ENCODE measurements at places on chromosomes 3 and 15.

GRCh38 chr3:127780536-127781400 lies 41.5 kb downstream of the MGLL start:
- no peak for DNase-seq

GRCh38 chr15:60128000-60128376 lies 123.9 kb downstream of the FOXB1 start:
- no peak for DNase-seq

DNA sequence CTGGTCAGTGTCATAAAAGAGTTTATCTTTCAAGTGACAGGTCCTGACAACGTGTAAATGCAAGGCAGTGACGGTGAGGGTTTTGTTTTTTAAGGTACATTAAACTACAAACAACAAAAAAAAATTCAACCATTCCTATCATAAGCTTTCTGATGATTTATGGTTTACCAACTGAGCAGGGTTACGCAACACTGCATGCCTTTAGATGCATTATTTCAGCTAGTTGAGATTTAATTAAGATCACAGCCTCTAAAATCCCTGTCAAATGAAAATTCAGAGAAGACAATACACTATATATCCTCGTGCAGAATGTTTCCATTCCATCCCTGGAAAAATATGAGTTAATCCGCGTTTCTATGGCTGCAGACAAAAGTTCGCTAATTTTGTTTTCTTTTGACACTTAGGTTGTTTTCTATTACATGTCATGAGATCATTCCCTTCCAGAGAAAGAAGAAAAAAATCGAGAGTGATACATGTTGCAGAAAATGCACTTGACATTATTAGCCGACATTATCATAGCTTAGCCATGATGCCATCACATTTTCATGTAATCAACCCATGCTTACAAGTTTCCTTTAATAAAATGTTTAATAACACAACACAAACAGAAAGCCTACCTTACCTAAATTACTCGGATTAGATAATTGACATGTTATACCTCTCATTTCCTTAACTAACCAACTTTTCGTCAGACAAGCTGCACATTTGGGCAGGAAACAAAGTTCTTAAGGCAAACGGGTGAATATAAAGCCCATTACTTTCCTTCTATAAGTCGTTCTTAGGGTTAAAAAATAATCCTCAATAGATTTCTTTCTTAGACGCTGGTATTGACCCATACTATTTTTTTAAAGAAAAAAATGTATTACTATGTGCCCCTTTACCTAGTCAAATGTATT lies 521.2 kb downstream of the FOXP1 start:
- no peak for DNase-seq

- DNase-seq = no peak
Measured at GRCh38 chr15:72163719-72164118, 33.9 kb downstream of the GRAMD2A start.

DNA sequence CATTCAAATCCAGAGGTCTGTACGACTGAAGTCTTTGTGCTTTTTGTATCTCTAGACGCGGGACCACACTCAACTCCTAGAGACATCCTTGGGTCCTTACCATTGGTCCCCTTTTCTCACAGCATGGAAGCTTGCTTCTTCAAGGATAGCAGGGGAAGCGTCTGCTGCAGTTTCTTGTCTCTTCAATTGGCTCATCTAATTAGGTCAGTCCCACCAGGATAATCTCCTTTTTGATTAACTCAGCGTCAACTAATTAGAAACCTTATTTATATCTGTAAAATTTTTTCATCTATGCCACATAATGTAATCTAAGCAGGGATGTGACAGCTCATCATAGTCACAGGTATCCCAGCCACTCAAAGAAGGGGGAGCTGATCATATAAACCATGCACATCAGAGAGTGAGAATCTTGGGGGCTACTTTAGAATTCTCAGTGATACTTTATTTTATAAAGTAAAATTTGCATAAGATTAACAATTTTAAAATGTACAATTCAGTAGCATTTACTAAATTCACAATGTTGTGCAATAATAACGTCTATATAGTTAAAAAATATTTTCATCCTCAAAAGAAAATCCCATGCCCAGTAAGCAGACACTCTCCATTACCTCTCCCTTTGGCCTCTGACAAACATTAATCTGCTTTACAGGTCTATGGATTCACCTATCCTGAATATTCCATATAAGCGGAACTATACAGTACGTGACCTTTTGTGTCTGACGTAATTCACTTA lies 47.5 kb upstream of the ZNF385D start:
- DNase-seq = no peak

- DNase-seq = no peak
Measured at GRCh38 chr15:66569461-66570137, 3.8 kb upstream of the LCTL start.

- no peak for DNase-seq
Measured at GRCh38 chr3:152213203-152213602, 55.5 kb upstream of the MBNL1 start.

DNA sequence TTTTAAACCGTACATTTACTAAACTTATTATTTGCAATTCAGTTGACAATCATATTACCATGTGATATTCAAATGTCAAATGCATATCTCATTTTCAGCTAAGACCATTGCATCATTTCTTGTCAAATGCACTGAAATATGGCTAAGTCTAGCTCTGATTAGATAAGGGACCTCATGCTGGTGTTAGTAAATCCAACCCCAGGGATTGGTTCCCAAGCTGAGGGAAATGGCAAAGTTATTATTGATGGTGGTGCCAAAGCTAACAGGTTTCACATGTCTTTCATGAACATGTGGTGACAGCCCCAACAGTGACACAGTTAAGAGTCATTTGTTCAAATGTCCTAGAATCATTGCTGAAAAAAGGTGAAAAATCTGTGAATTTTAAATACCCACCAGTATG lies 641.1 kb downstream of the MECOM start:
- DNase-seq = no peak

DNA sequence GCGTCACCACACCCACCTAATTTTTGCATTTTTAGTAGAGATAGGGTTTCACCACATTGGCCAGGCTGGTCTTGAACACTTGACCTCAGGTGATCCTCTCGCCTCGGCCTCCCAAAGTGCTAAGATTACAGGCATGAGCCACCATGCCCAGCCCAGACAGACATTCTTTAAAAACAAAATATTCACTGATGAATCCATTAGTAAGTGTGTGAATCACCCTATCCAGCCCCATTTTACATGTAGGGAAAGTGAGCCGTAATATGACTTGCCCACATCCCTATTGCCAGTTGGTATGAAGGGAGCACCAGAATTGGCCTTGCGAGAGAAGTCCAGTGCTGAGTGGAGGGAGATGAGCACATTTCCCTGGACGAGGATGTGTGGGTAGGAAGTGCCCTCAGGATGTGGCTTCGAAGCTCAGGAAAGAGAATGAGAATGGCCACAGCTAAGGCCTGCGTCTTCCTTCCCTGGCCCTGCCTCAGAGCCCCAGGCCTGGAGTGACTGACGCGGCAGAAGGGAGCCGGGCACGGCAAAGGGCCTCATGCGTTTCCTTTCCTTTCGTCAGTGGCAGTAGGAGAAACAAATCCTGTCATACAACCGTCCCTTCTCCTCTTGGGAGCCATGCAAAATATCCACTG lies 28.3 kb upstream of the ETV5 start:
- DNase-seq = no peak

GRCh38 chr3:16794257-16794656 lies 90.5 kb upstream of the PLCL2 start:
- DNase-seq = no peak

DNA sequence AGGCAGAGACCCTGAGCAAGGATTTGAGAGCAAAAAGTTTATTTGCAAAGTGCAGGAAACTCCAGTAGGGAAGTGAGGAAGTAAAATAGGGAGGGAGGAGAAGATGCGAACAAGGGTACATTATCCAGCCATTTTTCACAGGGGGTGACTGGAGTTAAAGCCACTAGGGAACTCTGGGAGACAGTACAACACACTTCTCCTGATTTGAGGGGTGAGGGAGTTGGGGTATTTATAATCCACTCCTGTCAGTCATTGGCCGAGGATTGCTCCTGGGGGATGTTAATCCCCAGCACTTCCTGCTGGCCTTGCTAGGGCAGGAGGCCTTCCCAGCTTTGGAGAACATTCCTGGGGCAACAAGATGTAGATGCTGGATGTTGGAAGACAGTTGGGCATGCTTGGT lies 28.2 kb downstream of the CCR3 start:
- no peak for DNase-seq

GRCh38 chr15:44798826-44799225 lies 62.5 kb downstream of the TRIM69 start:
- DNase-seq = no peak

GRCh38 chr15:22880981-22881738 lies 42.7 kb downstream of the NIPA2 start:
- no peak for DNase-seq

- DNase-seq = no peak
Measured at GRCh38 chr15:90240856-90241255, 6.8 kb downstream of the GDPGP1 start.

GRCh38 chr3:147941969-147942368 lies 532.8 kb downstream of the ZIC1 start:
- no peak for DNase-seq

DNA sequence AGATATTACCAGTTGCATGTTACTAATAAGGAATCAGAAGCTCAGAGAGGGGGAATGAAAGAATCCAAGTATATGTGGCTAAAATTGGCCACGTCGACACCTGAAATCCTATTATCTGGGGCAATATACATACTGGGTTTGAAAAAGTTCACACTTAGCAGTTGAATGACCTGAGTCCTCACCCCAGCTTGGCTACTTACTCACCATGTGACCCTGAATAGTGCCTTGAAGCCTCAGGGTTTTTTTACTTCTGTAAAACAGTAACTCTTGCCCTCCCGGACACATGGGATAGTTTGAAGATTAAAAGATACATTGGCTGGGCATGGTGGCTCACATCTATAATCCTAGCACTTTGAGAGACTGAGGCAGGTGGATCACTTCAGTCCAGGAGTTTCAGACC lies 342.2 kb upstream of the TPRG1 start:
- no peak for DNase-seq

GRCh38 chr3:194185221-194185620 lies 49.3 kb downstream of the HES1 start:
- no peak for DNase-seq

GRCh38 chr15:50808728-50809127 lies 43.2 kb upstream of the SPPL2A start:
- no peak for DNase-seq
